Memory B cell (primary cell): ENCODE measurements at places on chromosomes 5 and 9.

DNA sequence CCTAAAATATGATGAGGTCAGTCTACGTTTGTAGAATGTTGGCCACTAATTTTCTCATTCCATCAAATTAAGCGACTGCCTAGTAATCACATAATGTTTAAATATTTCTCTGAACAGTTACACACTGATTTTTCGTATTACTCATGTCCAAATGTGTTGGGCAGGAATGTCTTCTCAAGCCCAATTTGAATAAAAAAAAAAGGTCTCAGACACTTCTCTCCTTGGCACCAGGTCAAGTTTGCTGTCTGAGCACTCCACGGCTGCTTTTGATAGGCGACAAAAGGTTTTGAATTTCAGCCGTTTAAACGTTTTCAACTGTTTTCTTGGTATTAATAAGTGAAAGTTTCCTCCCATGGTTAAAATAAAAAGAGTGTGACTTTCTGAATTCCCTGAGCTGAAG, 542.1 kb downstream of the IRX1 start:
- no peak for DNase-seq

DNA sequence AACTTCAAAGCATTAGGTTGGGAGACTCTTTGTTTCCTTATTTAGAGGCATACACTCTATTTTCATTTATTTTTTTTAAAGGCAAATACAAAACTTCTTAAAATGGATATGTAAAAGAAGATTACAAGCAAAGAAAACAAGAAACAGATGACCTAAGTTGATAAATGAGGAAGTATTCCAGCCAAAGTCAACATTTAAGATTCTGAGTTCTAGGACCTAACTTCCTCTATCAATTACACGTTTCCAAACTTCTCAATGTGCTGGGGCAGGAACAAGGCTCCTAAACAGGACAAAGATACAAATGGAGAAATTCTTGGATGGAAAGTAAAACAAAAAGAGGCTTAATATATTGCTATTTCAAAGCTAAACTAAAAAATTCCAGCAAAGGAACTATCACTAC, 89.5 kb downstream of the TLE1 start:
- DNase-seq: no peak

- no peak for DNase-seq
Measured at GRCh38 chr9:99905833-99906402, 536 bp upstream of the STX17 start.

- DNase-seq: no peak
Measured at GRCh38 chr9:107481035-107481434, 8.5 kb downstream of the KLF4 start.

- DNase-seq: no peak
Measured at GRCh38 chr5:60487476-60487875, 212.5 kb downstream of the DEPDC1B start.

GRCh38 chr5:60403343-60404006, 296.5 kb downstream of the DEPDC1B start:
- DNase-seq: no peak

GRCh38 chr9:114448706-114449105, 56.6 kb downstream of the WHRN start:
- no peak for DNase-seq

GRCh38 chr5:44779167-44779566, 29.6 kb upstream of the MRPS30 start:
- no peak for DNase-seq

- no peak for DNase-seq
Measured at GRCh38 chr5:151703227-151703626, 16.5 kb upstream of the SPARC start.

DNA sequence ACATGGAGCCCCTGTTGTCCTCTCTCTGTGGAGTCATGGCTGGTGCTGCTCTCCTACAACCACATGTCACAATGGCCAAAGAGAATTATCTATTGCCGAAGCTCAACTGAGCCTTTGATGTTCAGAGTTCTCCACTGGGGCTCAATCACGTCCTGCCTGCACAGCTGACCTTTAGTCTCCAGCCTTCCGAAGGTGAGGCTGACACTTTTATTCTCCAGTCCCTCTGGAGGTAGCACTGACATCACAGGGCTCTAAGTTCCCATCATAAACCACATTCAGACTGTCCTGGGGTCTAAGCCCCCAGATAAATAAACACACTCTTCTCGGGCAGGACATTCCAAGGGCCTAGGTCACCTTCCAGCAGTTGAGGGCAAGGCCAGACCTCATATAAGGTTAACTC, 23.4 kb downstream of the ADCY2 start:
- DNase-seq: no peak

GRCh38 chr5:133995341-133995740, 9.4 kb downstream of the VDAC1 start:
- no peak for DNase-seq

- no peak for DNase-seq
Measured at GRCh38 chr5:146779211-146779869, 99.2 kb downstream of the PPP2R2B start.

- no peak for DNase-seq
Measured at GRCh38 chr9:22030101-22030598, 21.0 kb upstream of the CDKN2B start.

- DNase-seq: no peak
Measured at GRCh38 chr5:141961466-141961865, 3.5 kb upstream of the PCDH12 start.

DNA sequence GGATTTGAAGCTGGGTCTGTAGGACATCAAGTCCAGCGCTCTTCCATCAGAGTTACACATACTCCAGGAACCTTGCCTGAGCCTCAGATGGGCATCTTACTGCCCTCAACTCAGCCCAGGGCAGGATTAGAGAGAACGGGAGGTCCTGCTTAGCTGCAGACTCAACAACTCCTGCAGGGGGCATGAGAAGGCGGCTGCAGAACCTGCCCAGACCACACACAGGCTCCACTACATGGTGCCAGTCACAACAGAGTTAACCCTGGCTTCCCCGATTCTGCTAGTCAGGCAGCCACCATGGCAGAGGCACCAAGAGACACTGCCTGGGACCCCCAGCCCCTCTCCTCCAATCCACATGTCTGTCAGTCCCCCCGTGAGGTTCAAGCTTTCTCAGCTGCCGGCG, 23.9 kb upstream of the CPLX2 start:
- no peak for DNase-seq

- no peak for DNase-seq
Measured at GRCh38 chr5:55864606-55865541, 13.7 kb downstream of the IL31RA start.

- no peak for DNase-seq
Measured at GRCh38 chr9:98226957-98227356, 28.5 kb downstream of the TBC1D2 start.

GRCh38 chr9:26904070-26904469, 11.5 kb upstream of the CAAP1 start:
- no peak for DNase-seq

- DNase-seq: no peak
Measured at GRCh38 chr5:86557920-86558319, 59.8 kb upstream of the COX7C start.

DNA sequence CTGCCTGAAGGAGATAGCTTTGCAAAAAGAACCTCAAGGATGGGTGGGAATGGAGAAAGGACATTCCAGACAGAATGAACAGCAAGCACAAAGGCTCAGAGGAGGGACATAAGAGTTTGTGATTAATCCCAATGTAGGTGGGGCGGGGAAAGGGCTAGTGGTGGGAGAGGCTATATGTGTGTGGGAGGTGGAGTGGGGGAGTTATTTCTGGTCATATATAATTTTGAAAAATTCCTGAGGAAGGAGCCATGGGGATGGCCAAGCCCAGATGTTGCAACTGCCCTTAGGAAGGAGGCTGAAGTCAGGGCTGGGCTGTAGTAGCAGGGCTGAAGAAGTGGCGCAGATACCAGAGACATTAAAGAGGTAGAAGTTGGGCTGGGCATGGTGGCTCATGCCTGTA, 13.4 kb upstream of the CCL27 start:
- DNase-seq: no peak

DNA sequence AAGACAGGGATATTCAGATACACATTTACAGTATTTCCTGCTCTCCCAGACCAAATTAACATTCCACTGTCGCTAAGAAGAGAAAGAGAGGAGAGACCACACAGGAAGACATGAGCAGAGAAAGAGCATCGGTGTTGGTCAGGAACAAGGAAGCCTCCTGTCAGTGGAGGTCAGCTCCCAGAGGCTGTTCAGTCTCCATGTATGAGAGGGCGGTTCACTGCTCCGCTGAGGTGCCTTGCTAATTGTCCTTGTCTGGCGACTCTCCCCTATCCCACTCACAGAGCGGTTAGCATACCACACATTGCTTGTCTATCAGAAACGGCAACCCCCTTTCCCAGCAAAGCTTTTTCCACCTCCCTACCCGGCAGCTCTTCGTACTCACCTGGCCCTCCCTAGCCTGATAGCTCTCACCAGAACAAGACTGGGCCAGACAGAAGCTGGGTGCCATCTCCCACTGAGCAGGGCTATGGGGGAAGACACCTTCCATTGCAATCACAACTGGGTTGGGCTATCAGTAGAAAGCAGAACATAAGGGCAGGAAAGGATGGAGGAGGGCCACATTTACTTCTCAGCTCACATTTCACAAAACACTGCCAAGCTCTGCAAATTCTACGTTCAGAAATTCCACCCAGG, 58.6 kb upstream of the LMNB1 start:
- DNase-seq: no peak

- DNase-seq: no peak
Measured at GRCh38 chr5:136084698-136085097, 47.9 kb upstream of the SMAD5 start.
